Activated naive CD8-positive, alpha-beta T cell treated with anti-CD3 and anti-CD28 coated beads for 36 hours (primary cell): ENCODE measurements at places on chromosomes 3 and 15.

- no peak for DNase-seq
These were observed 82.0 kb downstream of the LIPC start for GRCh38 chr15:58513726-58514336.

- DNase-seq, result no peak
These were observed 24.1 kb upstream of the ARPIN start for GRCh38 chr15:89936786-89937265.

- no peak for DNase-seq
These were observed 133.2 kb upstream of the CHRM5 start for GRCh38 chr15:33834892-33835743.

DNA sequence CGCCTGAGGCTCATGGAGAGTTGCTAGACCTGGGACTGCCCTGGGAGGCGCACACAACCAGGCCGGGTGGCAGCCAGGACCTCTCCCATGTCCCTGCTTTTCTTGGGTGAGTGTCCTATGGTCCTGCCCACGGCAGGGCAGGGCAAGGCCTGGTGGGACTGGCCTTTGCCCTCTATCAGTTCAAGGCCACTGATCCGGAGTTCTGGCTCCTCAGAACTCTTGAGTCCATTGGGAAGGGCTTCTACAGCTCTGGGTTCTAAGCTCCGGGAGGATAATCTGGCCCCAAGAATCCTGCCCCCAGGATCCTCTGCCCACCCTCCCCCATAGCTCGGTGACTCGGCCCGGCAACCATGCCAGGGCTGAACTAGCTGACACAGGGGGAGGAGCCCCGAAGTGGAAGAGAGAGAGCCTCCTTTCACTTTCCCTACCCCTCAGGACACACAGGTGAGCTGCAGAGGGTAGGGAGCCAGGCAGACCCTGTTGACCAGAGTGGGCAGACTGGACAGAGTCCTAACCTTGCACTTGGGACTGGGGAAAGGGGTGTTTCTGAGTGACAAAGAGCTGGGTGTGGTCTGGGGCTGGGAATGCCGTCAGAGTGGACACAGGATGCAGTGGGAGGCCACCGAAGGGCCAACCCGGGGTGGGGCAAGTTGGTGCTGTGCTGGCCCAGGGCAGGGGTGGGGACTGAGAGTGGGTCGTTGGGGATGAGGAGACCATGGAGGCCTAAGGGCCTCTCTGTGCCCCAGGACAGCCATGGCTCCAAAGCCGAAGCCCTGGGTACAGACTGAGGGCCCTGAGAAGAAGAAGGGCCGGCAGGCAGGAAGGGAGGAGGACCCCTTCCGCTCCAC lies 664 bp downstream of the PARP3 start:
- peak; percentile 72 for DNase-seq

GRCh38 chr3:50264964-50265485 lies 3.9 kb upstream of the SEMA3B start:
- no peak for DNase-seq

GRCh38 chr3:33392703-33393125 lies 47.5 kb downstream of the UBP1 start:
- no peak for DNase-seq

GRCh38 chr15:70186152-70186551 lies 88.4 kb upstream of the TLE3 start:
- DNase-seq, result no peak

DNA sequence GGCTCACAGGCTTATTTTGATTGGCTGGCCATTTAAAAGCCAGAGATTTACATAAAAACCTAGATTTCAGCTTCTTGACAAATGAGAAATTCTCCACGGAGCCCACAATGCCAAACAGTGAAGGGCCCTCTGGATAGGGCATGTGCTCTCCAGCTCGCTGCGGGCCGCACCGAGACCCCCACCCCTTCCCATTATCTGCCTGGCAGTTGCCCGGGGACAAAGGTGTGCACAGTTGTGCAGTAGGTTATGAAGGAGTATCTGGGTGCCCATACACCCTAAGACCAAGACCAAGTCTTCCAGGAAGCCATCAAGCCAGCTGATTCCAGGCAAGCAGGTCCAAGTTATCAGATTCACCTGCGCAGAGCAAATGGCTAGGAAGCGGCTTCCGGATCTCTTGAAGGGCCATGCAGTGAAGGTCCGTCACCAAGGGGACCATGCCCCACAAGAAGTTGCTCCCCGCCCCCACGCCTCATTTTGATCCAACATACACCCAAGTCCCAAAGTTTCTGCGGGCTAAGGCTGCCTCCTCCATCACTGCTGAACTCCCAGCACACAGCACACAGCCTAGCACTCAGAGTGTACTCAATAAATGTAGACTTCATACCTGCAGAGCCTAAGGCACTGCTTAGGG lies 1.3 kb downstream of the MRPS25 start:
- no peak for DNase-seq
